Stimulated activated CD4-positive, alpha-beta T cell treated with anti-CD3 and anti-CD28 coated beads, Interleukin-2, amount 100 ng/mL, for 48 hours (primary cell): ENCODE measurements at places on chromosomes 16 and 17.

- no peak for DNase-seq
Measured at GRCh38 chr17:6713918-6714271, 726 bp upstream of the SLC13A5 start.

GRCh38 chr17:46848534-46848933, 2.8 kb upstream of the WNT9B start:
- no peak for DNase-seq

GRCh38 chr16:68070249-68070730, 14.9 kb upstream of the NFATC3 start:
- no peak for DNase-seq

- DNase-seq: no peak
Measured at GRCh38 chr17:30133197-30133596, 16.6 kb downstream of the NSRP1 start.

DNA sequence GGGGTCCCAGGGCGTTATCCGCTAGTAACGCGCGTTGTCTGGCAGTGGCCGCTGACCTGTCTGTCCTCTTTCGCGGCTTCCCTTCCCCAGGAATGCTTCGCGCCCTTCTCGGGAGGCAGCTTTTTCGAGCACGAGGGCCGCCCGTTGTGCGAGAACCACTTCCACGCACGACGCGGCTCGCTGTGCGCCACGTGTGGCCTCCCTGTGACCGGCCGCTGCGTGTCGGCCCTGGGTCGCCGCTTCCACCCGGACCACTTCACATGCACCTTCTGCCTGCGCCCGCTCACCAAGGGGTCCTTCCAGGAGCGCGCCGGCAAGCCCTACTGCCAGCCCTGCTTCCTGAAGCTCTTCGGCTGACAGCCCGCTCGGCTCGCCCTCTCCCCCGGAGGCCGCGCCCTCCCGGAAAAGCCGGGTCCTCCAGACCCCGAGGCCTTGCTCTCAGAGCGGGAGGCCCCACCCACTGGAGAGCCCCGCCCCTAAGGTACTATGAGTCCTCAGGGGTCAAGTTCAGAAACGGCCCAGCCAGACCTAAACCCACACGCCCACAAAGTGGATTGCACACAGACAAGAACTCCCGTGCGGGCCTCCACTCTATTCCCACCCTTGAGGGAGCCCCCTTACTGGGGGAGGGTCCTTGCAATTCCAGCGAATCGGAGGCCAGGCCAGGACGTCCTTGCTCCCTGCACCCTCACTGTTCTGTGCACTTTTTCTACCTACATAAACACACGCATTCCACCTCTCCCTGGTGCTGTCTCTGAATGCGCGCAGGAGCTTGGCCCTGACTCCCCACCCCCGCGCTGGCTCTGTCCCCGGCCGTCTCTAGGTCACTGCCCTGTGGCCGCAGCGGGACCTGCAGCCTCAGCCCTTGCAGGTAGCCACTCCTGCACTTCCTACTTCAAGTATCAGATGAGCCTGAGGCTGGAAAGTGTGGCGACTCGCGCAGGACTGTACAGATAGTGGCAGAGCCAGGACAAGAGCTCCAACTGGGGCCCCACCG, 5.4 kb upstream of the SLC5A2 start:
- DNase-seq: no peak

GRCh38 chr16:82045465-82045864, 10.4 kb downstream of the HSD17B2 start:
- DNase-seq: no peak
